ENCODE measurements at places on chromosomes 3 and 15.

DNA sequence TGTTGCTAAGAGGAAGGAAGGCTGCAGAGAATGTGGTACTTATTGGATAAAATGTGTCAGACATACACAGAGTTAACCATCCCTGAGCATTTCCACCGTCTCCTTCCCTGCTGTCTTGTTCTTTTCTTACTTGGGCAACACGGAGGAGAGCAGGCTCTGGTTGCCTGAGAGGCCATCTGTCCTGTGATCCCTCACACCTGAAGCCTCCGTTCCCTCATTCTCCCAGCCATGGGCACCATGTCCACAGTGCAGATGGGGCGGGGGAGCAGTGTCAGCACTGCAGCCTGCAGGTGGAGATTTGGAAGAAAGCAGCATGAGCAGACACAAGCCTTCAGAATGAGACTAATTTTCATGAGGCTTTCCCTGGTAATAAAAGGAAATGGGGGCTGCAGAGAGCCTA is 133.7 kb downstream of the CHCHD6 start:
- no peak for DNase-seq

DNA sequence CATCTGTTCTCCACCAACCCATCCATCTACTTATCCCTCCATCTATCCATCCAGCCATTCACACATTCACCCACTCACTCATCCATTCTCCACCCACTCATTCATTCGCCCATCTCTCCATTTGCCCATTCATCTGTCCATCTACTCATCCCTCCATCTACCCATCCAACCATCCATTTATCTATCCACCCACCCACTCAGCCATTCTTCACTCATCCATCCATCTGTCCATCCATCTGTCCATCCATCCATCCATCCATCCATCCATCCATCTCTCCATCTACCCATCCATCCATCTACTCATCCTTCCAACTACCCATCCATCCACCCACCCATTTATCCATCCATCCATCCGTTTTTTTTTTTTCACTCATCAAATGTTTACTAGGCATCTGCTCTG is 13.9 kb downstream of the FAM3D start:
- no peak for DNase-seq

- DNase-seq = no peak
Observed at GRCh38 chr3:136932978-136933772, 24.6 kb upstream of the IL20RB start.

DNA sequence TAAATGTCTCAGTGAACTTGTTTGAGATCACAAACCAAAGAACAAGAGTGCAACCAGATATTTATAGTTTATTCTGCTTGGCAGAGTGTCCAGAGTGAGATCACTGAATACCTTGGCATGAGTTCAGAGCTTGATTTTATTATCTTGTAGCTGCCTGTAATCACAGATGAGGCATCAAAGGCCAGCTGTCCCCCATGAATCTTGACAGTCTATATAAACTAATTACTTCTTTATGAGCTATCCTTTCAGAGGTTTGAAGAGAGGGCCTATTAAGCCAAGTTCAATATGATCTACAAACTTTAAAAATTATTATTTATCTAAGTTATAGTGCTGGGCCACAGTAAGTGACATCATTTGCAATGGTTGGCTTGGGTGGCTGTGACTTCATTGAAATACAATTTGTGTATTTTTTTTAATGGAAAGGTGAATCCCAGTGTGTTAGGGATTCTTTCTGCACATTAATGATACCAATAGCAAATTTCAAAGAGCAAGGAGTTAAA is 251.5 kb downstream of the CLSTN2 start:
- DNase-seq = no peak

DNA sequence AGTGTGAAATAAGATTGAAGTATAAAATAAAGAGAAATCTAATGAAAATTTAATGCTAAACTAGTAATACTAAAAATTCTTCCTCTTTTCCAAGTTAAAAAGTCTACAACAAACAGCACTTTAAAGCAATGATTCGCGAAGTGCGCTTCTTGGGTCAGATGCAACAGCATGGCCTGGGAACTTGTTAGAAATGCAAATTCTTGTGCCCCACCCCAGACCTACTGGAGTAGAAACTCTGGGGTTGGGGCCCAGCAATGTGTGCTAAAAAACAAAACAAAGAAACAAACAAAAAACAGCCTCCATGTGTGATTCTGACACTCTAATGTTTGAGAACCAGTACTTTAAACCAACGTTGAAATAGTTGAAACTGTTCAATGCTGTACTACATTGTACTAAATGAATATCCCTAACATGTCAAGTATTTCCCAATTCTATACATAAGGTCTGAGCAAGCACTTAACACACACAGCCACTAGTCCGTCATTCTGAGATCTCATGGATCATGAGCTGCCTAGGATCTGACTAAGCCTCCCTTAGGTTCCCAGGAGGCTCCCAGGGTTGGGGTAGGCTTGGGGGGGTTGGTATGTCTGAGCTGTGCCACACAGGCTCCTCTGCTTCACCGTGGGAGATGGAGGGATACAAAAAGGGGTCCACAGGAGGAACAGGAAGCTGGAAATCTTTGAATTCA is 6.1 kb downstream of the RASGRP1 start:
- DNase-seq = no peak

DNA sequence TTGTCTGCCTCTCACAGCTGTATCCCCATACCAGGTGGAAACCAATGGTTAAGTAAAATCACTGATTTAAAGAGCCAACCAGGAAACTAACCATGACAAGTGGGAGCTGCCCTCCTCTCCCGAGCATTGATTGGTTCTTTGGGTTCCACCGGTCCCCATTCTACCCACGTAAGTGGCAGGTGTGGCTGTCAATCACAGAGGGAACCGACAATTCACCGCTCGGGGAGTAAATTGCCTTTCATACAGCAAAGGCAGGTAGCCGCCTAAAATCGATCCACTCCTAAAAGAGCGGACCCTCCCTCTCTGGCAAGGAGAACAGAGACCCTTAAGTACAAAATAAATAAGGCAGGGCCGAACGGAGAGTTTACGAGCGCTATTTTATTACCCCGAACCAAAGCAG is 1.2 kb downstream of the ERC2 start:
- DNase-seq = peak; percentile 30

GRCh38 chr3:128082546-128082945 is 30.3 kb downstream of the SEC61A1 start:
- no peak for DNase-seq

DNA sequence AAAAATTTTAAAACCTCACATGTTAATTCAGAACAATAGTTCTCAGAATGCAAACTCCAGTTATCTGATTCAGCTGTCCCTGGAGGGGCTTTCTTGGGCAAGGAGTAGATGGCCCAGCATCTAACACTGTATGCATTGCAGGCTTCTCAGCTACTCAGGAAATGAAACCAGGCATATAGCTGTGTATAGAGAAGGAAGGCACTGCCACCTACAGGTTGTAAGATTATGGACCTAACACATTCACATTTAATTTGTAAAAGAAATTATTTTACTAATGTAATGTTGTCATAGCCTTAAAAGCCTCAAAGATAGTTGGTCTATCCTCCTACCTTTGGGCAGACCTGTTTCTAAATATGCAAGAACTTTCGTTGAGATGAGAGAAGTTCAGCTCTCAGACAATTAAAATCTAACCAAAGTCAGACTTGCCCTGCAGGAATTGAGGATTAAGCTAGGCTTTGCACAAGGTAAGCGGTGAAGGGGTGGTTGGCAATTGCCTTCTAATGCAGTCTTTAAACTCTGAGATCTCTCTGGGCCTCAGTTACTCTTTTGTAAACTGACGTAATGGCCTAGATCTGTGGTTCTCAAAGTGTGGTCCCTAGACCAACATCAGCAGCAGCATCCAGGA is 132.8 kb upstream of the SLC24A5 start:
- no peak for DNase-seq

DNA sequence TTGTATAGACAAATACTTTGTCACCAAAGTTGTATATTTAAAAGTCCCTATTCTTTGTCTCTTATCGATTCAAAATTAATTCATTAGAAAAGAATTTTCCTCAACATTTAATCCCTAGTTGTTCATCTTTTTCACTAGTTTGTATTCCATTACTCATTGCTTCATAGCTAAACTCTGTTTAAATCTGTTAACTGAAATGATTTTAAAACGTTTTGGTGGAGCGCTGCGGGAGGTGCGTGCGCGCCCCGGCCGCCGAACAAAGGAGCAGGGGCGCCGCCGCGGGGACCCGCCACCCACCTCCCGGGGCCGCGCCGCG is 56.4 kb upstream of the GOLGA8A start:
- DNase-seq = no peak
